ENCODE measurements at places on chromosomes 4 and X.

GRCh38 chrX:108299101-108299591 lies 139.1 kb downstream of the COL4A6 start:
- no peak for DNase-seq

GRCh38 chr4:74311696-74312313 lies 3.5 kb downstream of the EPGN start:
- DNase-seq = no peak

DNA sequence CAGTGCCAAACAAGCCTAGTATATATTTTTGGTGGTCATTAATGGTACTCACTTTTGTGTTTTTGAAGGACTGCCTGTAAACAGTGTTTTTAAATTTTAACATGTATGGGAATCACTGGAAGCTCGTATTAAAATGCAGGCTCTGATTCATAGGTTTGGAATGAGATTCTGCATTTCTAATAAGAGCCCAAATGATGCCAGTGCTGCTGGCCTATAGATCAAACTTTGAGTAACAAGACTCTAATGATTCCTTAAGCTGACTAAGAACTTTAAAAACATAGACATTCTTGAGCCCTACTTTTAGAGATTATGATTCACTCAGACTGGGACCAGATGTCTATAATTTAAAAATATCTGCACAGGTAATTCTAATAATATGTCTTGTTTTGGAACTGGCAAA lies 823.2 kb upstream of the LCORL start:
- DNase-seq = no peak

DNA sequence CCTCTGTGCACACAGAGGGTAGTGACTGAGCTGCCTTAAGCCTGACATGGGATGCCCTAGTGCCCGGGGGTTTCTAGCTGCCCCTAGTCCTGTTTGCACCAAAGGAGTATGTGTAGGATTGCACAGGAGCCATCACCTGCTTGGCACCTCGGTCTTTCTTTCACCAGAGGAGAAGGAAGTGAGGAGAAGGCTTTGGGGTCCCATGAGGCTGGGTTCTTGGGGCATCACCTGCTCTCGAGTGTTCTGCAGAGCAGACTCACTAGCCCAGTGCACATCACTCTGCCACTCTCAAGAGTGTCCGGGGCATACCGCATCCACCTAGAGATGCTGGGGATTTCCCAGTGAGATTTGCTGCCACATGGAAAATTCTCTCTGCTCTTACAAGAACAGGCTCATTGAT lies 40.5 kb upstream of the GPR78 start:
- no peak for DNase-seq

- no peak for DNase-seq
Measured at GRCh38 chrX:31521941-31522340, 450.1 kb upstream of the FTHL17 start.

DNA sequence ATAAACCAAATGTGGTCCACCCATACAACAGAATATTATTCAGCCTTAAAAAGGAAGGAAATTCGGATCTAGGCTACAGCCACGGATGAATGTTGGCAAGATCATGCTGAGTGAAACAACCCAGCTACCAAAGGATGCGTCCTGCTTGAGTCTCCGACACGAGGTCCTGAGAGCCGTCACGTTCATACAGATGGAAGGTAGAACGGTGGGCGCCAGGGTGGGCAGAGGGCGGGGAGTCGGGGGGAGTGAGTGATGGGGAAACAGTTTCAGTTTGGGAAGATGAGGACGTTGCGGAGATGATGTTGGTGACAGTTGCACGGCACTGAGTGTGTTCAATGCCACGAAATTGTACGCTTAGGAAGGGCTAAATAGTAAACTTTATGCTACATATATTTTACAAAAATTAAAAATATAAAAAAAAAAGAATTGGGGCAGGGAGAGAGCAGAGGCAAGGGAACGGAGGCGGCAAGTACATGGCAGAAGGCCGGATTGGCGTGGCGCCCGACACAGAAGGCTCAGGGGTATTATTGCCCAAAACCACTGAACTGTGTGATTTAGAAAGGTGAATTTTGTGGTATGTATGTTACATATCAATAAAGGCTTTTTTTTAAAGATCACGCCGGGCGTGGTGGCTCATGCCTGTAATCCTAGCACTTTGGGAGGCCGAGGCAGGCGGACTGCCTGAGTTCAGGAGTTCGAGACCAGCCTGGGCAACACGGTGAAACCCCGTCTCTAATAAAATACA lies 14.8 kb upstream of the MXD4 start:
- DNase-seq = peak; percentile 15

Data from left cardiac atrium (tissue), 4 donors.